Hippocampal formation (tissue), 2 donors: ENCODE measurements at places on chromosomes 3 and 15.

- no peak for DNase-seq
These were observed 162.5 kb downstream of the DPH6 start for GRCh38 chr15:35383506-35383905.

DNA sequence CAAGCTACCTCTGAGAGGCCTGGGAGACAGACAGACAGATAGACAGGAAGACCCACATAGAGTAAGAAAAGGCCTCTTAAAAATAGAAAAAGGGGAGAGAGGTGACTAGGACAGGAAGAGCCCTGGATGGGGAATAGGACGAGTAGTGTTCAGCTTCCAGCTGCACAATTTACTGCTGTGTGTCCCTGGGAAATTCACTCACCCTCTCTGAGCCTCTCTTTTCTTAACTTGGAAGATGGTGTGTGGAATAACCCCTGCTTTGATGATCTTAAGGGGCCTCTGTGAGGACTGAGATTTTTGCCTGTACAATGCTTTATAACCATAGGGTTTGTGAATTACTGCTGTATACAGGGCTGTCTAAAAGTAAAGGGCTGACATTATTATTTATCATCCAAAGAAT lies 37.5 kb downstream of the FEM1B start:
- DNase-seq: no peak

DNA sequence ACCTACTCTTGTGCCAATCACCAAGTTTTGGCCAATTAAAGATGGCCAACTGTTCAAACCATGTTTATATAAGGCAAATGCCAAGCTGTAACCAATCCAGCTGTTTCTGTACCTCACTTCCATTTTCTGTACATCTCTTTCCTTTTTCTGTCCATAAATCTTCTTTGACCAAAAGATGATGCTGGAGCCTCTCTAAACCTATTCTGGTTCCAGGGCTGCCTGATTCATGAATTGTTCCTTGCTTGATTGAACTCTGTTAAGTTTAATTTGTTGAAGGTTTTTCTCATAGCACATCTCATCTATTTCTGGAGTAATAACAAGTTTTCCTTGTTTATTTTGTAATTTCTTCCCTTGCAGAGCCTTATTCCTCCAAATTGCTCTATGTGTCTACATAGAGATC lies 115.3 kb upstream of the SMAD3 start:
- DNase-seq: no peak

DNA sequence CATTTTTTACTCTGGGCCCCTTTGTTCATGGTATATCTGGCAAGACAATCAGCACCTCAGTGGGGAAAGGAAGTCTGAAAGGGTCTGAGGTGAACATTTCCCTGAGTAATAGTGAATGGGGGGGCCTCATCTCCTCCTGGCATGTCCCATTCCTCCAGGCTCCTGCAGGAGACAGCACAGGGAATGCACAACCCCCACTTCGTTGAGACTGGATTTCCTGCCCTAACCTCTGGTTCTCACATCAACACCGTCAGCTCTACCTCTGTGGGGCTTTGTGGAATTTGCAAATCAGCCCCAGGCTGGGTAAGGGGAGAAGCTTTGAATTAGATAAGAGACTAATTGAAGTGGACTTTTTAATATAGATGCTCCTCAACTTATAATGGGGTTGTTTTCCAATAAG lies 168.3 kb upstream of the TRIM42 start:
- DNase-seq: no peak

- no peak for DNase-seq
These were observed 62.7 kb downstream of the CASR start for GRCh38 chr3:122246199-122246598.

GRCh38 chr15:31013863-31014607 lies 22.6 kb upstream of the MTMR10 start:
- no peak for DNase-seq

DNA sequence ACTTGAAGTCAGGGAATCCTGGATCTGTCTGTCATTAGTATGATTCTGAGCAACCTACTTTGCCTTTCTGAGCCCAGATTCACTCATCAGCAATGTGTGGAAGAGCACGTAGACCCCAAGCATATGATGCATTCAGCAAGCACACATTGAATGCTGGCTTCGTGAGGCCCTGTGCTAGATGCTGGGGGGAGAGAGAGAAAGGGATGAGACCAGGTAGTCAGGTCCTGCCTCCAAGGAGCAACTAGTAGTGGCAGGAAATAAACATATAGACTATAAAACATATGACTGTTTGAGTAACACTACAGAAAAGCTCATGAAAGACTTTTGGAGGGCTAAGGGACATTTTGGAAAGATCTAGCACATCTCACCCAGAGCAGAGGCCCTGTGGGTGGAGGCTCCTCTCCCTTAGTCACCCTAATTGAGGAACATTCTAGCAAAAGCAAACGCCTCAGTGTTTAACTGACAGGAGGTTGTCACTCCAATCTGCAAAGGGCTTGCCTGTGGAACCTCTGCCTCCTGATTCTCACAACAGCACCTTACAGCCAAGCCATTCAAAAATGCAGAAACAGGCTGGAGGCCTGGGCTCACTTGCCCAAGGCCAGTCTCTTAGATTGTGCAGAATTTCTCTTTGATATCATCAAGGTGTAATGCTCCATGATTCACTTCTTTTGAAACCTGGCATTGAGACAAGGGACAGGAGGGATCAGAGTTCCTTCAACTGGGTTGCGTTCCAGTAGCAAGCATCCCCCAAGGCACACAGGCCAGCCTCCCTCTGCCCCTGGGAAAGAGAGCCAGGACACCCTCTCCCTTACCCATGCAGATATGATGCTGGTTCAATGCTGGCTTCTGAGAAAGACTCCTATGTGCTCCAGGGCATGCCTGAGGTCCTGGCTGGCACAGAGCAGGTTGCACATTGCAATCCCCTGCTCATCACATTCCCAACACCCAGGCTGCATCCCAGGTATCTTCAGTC lies 26.1 kb downstream of the STARD5 start:
- DNase-seq: no peak

DNA sequence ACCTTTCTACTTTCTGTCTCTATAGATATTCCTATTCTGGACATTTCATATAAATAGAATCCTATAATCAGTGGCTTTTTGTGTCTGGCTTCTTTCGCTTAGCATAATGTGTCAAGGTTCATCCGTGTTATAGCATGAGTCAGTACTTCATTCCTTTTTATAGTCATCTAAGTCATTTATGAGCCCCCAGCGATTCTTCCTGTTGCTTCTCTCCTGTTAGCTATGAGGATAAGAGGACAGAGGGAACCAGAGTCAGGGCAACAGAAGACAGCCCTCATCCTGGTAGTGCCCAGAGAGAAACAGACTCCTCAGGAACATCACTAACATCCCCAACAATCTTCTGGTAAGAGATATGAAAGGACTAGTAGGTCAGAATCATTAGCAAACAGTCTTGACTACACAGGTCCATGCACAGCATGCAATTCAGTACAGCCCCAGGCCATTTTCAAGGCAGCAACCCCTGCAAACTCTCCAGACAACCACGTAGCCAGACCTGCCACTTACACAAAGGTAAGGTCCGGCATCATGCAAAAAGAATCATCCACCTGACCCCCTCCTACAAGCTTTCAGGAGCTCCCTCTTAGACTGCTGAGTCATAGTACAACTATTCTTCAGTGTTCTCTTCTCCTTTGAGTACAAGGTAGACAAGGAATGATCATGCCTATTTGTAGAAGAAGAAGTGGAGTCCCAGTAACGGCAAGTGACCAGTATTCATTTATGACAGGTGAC lies 91.5 kb downstream of the MYLK start:
- DNase-seq: no peak

DNA sequence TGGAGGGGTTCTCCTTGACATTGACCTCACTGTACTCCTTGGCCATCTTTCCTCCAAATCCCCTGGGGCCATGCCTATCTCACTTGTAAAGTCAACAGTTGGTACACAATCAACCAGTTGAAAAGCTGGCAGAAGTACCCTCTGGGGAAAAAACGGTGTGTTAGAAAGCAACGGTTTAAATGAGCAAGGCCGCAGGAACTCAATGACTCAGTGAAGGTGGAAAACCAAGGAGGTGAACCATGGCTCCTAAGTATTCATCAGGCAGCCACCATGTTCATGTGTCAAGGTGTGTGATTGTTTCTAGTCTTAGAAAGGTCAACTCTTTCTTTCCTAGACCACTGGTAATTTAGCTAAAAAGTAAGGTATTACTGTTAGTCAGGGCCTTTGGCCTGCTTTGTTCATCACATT lies 130.9 kb upstream of the SATB1 start:
- no peak for DNase-seq

DNA sequence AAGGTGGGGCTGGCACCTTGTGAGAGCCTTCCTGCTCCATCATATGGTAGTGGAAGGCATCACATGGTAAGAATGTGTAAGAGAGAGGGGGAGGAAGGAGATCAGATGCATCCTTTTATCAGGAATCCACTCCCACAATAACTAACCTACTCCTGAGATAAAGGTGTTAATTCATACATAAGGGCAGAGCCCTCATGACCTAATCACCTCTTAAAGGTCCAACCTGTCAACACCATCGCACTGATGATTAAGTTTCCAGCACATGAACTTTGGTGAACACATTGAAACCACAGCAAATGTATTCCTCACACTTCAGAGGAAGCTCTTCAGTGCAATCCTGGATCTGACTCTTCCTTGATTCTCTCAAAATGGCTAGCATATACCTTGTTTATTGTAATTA lies 55.4 kb downstream of the PLSCR2 start:
- DNase-seq: no peak

DNA sequence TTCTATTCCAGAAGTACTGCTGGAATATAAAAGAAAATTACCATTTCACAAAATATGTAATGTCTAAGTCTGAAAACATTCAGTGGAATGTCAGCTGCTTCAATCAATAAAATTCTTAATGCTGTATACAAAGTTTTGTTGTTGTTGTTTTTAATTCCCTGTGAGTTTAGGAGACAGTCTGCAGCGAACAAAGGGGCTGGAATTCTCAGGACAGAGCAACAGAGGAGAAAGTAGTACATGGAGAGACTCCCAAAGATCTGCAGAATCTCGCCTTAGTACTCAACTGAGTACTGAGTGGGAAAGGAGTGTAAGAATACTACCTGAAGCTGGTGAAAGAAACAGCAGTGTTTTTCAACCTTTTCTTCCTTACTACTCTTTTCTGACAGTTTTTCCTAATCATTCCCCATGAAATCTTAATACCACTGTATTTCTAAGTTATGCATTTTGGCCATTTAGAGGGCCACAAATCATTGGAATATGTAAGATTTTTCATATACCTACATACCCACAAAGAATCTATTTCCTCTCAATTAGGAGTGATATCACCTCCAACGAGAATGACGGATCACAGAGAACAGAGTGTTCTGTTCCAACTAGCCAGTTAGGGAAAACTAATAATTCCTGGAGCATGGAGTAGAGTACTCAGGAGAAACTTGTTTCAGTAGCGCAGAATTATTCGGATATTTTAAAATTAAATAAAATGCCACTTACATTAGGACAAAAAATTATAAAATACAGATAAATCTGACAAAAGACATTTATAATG lies 16.0 kb downstream of the ANKRD28 start:
- no peak for DNase-seq

DNA sequence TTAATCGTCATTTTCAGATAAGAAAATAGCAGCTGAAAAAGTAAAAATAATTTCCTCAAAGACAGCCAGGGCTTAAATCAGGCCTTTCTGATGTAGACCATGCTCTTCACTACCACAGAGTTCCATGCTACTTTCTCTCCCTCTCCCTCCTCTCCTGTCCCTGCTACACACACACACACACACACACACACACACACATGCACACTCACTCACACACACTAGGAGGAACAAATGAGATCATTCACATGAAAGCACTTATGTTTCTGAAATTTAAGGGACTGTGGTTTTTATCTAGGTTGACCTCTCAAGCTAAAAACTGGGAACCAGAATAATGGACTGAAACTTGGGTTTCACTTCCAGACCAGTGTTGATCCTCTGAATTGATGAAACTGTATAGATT lies 4.1 kb upstream of the PSMA4 start:
- DNase-seq: no peak

GRCh38 chr3:141860086-141860669 lies 16.3 kb upstream of the ATP1B3 start:
- DNase-seq: no peak
